ENCODE measurements at places on chromosomes 2 and 18.

DNA sequence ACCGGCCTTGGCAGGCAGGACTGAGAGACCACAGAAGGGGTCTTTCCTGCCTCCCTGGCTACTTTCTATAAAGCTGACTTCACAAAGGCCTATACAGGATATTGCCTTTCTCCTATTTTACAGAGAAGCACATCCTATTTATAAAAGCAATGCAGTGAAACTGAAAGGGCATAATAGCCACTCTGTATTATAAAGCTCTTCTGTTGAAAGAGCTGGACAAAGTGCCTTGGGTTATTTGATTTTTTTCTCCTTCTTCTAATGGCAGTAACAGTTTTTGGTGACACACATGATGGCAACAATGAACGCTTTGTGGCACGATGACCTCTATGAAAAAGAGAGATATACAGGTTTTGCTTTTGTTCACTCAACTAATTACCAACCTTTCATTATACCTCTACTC lies 281.1 kb downstream of the ZNF516 start:
- DNase-seq: no peak
- H3K4me3 ChIP-seq: no peak overlapping the region
- no peaks in the 10 kb centered on the region for H3K27me3 ChIP-seq
- H3K27ac ChIP-seq: no peak overlapping the region

- no peak overlapping the region for H3K27ac ChIP-seq
- peaks cover 14% of the 10 kb centered on the region for H3K36me3 ChIP-seq
- H3K4me3 ChIP-seq: no peak overlapping the region
- H3K4me1 ChIP-seq: peaks cover 54% of the 10 kb centered on the region
- DNase-seq: no peak
- H3K27me3 ChIP-seq: no peaks in the 10 kb centered on the region
Observed at GRCh38 chr2:167964650-167965413, 282.6 kb downstream of the STK39 start.

GRCh38 chr2:42794271-42795046 lies 2.1 kb upstream of the HAAO start:
- DNase-seq: no peak
- H3K27me3 ChIP-seq: no peaks in the 10 kb centered on the region
- peak overlapping the region; percentile 87 for H3K4me3 ChIP-seq
- peak overlapping the region; percentile 93 for H3K27ac ChIP-seq
- peaks cover 19% of the 10 kb centered on the region for H3K36me3 ChIP-seq

GRCh38 chr2:154945984-154946383 lies 247.5 kb downstream of the KCNJ3 start:
- H3K27ac ChIP-seq: no peak overlapping the region
- H3K4me3 ChIP-seq: no peak overlapping the region
- no peaks in the 10 kb centered on the region for H3K27me3 ChIP-seq
- no peak for DNase-seq
- peaks cover under 1% of the 10 kb centered on the region for H3K4me1 ChIP-seq

GRCh38 chr18:74310411-74310810 lies 5.2 kb upstream of the C18orf63 start:
- peaks cover 1% of the 10 kb centered on the region for H3K36me3 ChIP-seq
- H3K27me3 ChIP-seq: no peaks in the 10 kb centered on the region
- peaks cover 13% of the 10 kb centered on the region for H3K4me1 ChIP-seq
- H3K4me3 ChIP-seq: no peak overlapping the region
- H3K27ac ChIP-seq: no peak overlapping the region
- no peak for DNase-seq

- peaks cover 11% of the 10 kb centered on the region for H3K4me1 ChIP-seq
- DNase-seq: no peak
- H3K4me3 ChIP-seq: peak overlapping the region; percentile 38
- H3K36me3 ChIP-seq: peaks cover under 1% of the 10 kb centered on the region
- H3K27ac ChIP-seq: no peak overlapping the region
Observed at GRCh38 chr2:24362253-24362652, 1.9 kb upstream of the ITSN2 start.

DNA sequence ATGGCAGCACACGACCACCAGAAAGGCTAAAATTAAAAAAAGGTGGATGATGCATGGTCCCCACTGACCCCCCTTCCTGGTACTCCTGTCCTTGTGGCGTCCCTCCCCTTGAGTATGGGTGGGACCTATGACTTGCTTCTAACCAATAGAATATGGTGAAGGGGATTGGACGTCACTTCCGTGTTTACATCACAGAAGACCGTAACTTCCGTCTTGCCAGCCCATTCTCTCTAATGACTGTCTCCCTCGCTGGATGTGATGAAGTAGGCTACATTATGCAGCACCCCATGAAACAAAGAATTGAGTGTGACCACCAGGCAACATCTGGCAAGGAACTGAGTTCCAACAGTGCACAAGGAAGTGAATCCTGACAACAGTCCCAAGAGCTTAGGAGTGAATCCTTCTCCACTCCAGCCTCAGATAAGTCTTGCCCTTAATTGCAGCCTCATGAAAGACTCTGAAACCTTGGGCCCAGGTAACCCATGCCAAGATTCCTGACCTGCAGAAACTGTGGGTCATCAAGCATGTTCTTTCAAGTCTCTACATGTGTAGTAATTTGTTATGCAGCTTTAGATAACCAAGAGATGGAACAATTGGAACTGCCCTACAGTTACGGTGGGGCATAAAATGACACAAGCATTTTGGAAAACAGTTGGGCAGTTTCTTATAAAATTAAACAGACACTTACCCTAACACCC lies 80.1 kb upstream of the NPAS2 start:
- peaks cover 8% of the 10 kb centered on the region for H3K4me1 ChIP-seq
- no peak overlapping the region for H3K4me3 ChIP-seq
- no peak for DNase-seq
- H3K27ac ChIP-seq: no peak overlapping the region
- no peaks in the 10 kb centered on the region for H3K36me3 ChIP-seq
- peaks cover 20% of the 10 kb centered on the region for H3K27me3 ChIP-seq

GRCh38 chr18:11177382-11177781 lies 28.0 kb upstream of the PIEZO2 start:
- no peak overlapping the region for H3K4me3 ChIP-seq
- H3K27me3 ChIP-seq: no peaks in the 10 kb centered on the region
- no peak for DNase-seq
- peaks cover 26% of the 10 kb centered on the region for H3K4me1 ChIP-seq
- H3K27ac ChIP-seq: no peak overlapping the region

- H3K4me3 ChIP-seq: no peak overlapping the region
- H3K27me3 ChIP-seq: no peaks in the 10 kb centered on the region
- no peak overlapping the region for H3K27ac ChIP-seq
- peaks cover 39% of the 10 kb centered on the region for H3K4me1 ChIP-seq
Observed at GRCh38 chr18:10923141-10923540, 226.2 kb downstream of the PIEZO2 start.

DNA sequence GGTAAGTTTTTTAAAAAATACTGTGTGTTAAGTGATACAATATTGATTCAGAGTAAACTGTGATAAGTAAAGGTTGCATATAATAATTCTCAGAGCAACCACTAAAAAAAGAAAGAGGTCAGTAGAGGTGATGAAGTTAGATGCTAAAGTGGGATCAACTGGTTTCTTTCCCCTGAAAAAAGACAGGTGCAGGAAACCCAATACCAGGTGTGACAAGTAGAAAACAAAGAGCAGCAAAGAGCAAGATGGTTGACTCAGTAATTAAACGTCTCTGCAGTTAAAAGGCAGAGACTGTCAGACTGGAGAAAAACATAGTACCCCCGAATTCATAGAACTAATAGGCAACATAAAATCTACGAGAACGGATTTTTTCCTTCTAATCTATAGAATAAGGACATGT lies 128.3 kb downstream of the ATP9B start:
- no peak overlapping the region for H3K4me3 ChIP-seq
- H3K27ac ChIP-seq: no peak overlapping the region
- H3K36me3 ChIP-seq: peaks cover 12% of the 10 kb centered on the region
- no peaks in the 10 kb centered on the region for H3K4me1 ChIP-seq
- DNase-seq: no peak
- no peaks in the 10 kb centered on the region for H3K27me3 ChIP-seq

GRCh38 chr2:9648821-9649220 lies 18.0 kb upstream of the YWHAQ start:
- no peak overlapping the region for H3K27ac ChIP-seq
- H3K4me1 ChIP-seq: peaks cover 16% of the 10 kb centered on the region
- DNase-seq: no peak

DNA sequence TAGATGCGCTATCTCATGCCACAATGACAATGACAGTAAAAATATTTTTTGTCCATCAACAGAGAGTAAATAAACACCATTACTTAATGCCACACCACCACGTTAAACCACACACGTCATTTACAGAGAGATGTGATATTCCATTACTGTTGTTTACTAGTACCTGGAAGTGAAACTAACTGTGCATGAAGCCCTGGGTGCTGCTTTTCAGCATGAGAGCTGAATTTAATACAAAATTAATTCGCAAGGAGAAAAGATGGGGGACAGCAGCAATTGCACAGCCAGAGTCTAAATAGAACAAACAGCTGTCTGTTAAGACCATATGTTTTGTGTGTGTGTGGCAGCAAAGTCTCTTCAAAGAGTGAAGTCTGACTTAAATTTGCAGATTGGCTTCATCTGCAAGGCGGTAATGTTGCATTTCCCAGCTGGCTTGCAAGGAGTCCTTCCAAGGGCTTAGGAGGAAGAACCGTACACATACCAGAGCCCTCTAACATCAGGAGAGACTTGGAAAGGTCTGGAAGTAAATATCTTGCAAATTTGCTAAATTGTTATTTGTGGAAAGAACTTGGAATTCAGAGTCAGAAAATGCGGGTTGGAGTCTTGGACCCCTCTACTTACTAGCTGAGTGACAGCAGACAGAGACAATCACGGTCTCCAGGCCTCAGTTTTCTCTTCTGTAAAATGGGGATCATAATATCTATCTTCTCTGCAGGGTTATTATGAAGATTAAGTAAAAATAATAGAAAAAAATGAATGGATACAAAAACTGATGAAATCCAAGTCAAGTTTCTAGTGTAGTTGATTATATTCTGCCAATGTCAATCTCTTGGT lies 127.6 kb downstream of the ALPK2 start:
- H3K4me3 ChIP-seq: no peak overlapping the region
- H3K36me3 ChIP-seq: no peaks in the 10 kb centered on the region
- H3K4me1 ChIP-seq: peaks cover 4% of the 10 kb centered on the region
- H3K27me3 ChIP-seq: peaks cover 17% of the 10 kb centered on the region
- no peak overlapping the region for H3K27ac ChIP-seq
- DNase-seq: no peak

GRCh38 chr18:2180586-2180985 lies 390.7 kb downstream of the METTL4 start:
- no peaks in the 10 kb centered on the region for H3K36me3 ChIP-seq
- H3K27ac ChIP-seq: no peak overlapping the region
- H3K27me3 ChIP-seq: peaks cover 6% of the 10 kb centered on the region
- H3K4me1 ChIP-seq: no peaks in the 10 kb centered on the region
- H3K4me3 ChIP-seq: no peak overlapping the region

GRCh38 chr2:240449764-240450531 lies 14.5 kb downstream of the GPC1 start:
- peak overlapping the region; percentile 40 for H3K4me3 ChIP-seq
- no peaks in the 10 kb centered on the region for H3K36me3 ChIP-seq
- peaks cover 18% of the 10 kb centered on the region for H3K27me3 ChIP-seq
- no peak for DNase-seq
- no peak overlapping the region for H3K27ac ChIP-seq

DNA sequence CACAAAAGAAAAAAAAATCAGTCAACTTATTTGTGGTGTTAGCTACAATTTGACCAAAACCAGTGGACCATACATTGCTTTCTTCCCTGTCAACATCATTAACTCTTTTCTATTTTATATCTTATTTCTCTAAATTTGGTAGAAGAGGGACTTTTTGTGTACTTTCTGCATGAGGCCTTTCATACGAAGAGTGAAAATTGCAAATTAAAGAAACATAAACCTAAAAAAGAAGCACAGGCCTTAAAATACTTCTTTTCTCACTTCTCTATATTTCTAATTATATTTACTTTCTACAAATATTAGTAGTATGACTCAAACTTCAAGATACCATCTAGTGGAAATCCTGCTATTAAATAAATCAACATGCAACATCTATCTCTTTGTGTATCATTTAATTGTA lies 1073.4 kb upstream of the ZEB2 start:
- no peak for DNase-seq
- H3K4me1 ChIP-seq: peaks cover 29% of the 10 kb centered on the region
- H3K27ac ChIP-seq: no peak overlapping the region
- no peaks in the 10 kb centered on the region for H3K36me3 ChIP-seq
- no peak overlapping the region for H3K4me3 ChIP-seq
- H3K27me3 ChIP-seq: no peaks in the 10 kb centered on the region

DNA sequence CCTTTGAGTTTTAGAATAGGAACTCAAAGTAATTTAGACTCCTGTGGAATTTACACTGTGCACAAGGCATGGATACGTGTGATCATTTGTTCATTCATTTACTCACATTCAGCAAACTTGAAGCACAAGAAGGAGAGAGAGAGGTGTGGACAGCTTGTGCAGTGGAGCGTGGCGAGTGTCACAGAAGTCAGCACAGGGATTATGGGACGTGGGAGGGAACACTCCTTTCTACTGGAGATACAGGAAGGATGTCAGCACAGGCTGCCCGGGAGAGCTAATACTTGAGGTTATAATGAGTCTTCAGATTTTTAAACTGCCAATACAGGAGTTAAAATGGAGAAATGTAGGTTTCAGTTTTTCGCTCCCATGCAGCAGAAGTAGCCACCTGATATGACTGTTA lies 7.0 kb downstream of the FAM228A start:
- H3K36me3 ChIP-seq: no peaks in the 10 kb centered on the region
- H3K27me3 ChIP-seq: no peaks in the 10 kb centered on the region
- H3K4me1 ChIP-seq: no peaks in the 10 kb centered on the region
- DNase-seq: no peak
- no peak overlapping the region for H3K27ac ChIP-seq
- no peak overlapping the region for H3K4me3 ChIP-seq

GRCh38 chr2:16326711-16327300 lies 338.8 kb downstream of the CYRIA start:
- no peaks in the 10 kb centered on the region for H3K27me3 ChIP-seq
- peaks cover 70% of the 10 kb centered on the region for H3K4me1 ChIP-seq

DNA sequence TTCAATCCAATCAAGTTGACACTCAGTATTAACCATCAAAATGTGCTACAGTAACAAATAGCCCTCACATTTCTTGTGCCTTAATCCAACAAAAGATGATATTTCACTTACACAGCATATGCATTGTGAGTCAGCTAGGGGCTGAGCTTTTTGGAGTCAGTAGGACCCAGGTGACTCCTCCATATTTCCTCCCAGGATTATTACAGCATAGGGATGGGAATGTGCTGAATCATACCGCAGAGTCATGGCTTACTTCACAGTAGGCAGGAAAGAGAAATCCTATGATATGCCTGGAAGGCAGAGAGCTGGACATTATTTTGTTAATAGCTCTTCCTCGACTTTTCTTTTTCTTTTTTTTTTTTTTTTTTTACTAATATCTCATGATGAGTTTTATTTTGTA lies 153.3 kb downstream of the TMEM182 start:
- H3K27me3 ChIP-seq: no peaks in the 10 kb centered on the region
- no peak overlapping the region for H3K27ac ChIP-seq
- no peaks in the 10 kb centered on the region for H3K36me3 ChIP-seq
- no peak for DNase-seq
- no peak overlapping the region for H3K4me3 ChIP-seq

Measured in mesothelial cell of epicardium (in vitro differentiated cells).